Left ventricle myocardium superior (tissue), 1 donor: ENCODE measurements at places on chromosomes 1 and 21. TPM values are rescaled to one million over a fixed set of nuclear protein-coding genes. Genes with fewer than 3 reads are reported as not detected.

CFAP45 gene
- total RNA-seq: 1.7 TPM

ATP1A2 gene
- total RNA-seq: 243 TPM

NT5C1A gene
- 39.6 TPM for total RNA-seq

GRCh38 chr1:53508991-53509666 lies 49.9 kb downstream of the DMRTB1 start:
- no peak for DNase-seq

POU3F1 gene
- total RNA-seq: not detected

DNA sequence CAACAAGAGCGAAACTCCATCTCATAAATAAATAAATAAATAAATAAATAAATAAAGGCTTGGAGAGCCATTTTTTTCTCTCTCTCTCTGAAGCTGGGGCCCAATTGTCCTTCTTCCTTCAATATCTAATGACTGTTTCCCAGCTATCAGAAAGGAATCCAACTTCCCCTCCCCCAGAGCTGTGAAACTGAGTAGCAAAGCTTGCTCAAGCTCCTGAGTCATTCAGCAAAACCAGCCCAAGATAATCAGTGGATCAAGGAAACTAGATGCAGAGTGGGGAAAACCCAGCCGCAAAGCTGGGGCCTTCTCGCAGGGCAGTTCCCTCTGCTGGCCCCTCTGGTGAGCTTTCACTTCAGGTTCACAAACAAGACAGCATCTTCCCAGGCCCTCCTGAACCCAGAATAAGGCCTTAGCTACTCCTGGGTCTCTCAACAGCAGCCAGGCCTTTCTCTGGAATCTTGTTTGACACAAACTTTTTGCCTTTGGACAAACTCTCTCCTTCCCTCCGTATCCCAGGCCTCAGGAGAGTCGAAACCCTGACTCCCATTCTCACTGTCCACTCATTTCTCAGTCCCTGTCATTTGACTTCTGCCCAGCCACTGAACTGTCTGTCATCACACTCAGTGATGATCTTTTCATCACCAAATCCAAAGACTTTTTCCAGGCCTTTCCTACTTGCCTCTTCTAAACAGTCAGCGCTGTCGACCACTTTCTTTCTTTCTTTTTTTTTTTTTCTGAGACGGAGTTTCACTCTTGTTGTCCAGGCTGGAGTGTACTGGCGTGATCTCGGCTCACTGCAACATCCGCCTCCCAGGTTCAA lies 18.0 kb upstream of the PTP4A2 start:
- DNase-seq: peak; percentile 76

DNA sequence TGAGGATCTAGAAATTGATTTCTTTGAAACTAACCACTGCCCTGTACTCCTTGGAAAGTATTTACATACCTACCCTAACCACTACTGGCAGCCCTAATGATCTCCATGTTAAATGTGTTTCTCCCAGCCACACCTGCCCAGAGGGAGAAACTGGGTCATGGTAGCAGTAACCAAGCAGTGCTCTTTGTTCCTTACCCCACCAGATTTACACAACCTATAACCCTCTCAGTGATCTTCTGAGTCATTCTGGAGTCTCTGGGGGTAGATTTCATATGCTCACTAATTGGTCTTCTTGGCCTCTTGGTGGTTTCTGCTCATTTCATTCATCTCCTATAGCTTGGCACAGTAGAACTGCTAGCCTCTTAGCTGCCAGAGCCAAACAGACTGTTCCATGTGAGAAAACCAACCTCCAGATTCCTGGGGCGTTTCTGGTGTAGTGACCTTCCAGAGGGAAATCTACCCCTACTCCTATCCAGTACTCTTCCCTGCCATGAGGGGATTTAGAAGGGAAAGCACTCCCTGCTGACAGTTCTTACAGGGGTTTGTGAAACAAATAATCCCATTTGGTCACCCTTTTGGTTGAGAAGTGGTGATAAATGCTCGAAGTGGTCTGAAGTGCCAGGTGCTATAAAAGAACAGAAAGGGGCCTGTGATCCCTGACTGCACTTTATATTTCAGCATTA lies 36.2 kb upstream of the LRIG2 start:
- no peak for DNase-seq

CD84 gene
- 2.8 TPM for total RNA-seq

DNA sequence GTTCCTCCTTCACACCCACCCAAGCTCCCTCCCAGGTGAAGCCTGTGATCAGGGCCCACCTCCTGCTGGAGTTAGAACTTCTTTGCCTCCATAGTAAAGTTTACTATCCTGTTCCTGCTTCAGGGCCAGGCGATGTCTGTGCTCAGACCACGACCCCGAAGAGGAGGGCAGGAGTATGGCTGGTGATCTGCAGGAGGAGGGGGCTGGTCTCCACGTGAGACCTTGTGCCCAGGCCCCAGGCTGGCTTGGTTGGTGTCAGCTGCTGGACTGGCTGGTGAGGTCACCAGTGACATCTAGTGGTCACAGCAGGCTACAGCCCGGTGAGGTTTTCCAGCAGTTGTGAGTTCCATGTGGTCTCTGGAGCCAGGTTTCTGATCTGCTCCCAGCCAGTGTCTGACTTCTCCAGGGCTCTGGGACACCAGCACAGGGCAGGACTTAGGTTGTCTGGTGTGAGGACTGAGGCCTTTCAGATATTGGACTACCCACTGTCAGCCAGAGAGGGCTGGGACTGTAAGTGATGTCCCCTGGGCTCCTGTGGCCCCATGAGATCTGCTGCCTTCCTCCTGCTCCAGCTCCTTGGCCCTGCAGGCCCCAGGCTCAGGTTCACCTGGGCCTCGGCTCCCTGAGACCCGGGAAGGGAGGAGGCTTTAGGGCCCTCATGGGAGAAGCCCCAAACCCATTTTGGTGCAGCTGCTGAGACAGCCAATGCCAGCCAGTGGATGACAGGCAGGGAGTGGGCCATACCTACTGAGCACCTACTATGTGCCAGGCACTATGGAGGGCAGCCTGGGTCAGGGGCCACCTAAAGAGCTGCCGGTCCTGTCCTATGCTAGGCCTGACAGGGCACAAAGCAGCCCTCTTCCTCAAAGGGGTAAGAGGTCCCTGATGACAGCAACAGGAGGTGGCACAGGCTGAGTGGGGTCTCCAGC lies 6.0 kb upstream of the UBL4B start:
- peak; percentile 72 for DNase-seq

DNA sequence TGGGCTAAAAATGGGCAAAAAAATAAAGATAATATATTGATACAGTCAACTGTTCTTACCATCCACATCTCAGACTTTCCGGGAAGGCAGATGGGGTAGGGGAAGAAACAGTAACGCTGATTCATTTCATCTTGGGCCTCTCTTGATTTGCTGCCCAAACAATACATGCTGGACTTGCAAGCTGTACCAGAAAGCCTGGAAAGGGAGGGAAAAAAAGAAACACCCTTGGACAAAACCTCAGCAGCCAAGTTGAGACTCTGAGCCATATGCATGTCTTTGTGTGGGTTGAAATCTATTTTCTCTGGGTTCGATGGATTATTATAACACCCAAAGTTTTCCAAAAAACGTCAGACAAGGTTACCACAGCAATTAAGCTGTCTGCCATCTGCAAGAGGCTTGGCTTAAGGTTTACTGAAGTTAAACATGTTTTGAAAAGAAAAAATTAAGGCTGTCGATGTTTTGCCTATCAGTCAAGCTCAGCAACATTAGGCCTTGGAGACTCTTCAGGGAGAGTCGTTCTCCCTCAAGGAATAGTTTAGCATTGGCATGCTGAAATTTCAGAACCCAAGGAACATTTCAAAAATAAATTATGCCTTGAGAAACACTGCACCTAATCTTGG lies 71.2 kb downstream of the PSMG1 start:
- DNase-seq: no peak

NBL1 gene
- total RNA-seq: 49.1 TPM

GRCh38 chr1:5645929-5646328 lies 346.3 kb downstream of the NPHP4 start:
- no peak for DNase-seq

- DNase-seq: no peak
Observed at GRCh38 chr1:243946946-243947345, 96.9 kb upstream of the AKT3 start.

GRCh38 chr1:201774224-201774982 lies 54.6 kb upstream of the IPO9 start:
- no peak for DNase-seq

GRCh38 chr1:158691907-158692306 lies 5.4 kb upstream of the SPTA1 start:
- DNase-seq: no peak

- peak; percentile 79 for DNase-seq
Observed at GRCh38 chr1:6475381-6476133, 9.6 kb upstream of the TNFRSF25 start.

TFF3 gene
- total RNA-seq: 5.3 TPM

FMN2 gene
- total RNA-seq: not detected

OVAAL gene
- total RNA-seq: 1.5 TPM

DNA sequence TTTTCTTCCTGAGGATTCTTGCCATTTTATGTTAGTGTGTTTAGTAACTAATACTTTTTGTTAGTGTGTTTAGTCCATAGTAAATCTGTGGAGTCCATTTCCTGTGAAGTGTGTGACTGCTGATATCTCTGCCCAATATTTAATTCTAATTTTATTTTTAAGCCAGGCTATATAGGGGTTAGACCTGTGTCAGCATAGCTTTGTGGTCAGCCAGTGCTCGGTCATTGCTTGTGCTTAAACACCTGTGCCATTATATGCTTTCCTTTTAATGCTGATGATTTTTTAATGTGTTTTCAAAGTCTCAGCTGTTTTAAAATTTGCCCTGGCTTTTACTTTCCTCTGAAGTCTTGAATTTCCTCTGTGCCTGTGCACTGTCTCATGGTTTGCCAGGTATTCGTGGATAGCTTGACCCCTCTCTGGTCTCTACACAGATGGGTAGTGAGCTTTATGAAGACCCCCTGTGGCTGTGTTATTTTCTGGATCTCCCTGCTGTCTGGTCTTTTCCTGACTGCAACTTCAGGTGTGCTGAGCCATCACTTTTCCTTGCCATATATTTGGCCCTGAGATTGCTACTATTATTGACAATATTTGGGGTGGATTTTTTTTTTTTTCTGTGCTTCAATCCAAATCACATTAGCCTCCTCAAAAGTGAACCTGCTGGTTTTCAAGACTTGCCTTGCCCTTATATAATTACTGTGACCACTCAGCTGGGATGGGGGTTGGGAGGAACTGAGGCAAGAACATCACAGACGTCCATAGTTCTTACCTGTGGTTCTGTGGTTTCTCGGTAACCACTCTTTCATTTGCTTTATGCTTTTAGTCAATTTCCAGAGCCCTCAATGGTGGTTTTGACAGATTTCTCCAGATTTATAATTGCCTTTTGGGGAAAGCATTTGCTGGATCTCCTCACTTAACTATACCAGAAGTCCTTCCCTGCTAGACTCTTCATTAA lies 59.6 kb downstream of the RPS6KC1 start:
- DNase-seq: no peak

DNA sequence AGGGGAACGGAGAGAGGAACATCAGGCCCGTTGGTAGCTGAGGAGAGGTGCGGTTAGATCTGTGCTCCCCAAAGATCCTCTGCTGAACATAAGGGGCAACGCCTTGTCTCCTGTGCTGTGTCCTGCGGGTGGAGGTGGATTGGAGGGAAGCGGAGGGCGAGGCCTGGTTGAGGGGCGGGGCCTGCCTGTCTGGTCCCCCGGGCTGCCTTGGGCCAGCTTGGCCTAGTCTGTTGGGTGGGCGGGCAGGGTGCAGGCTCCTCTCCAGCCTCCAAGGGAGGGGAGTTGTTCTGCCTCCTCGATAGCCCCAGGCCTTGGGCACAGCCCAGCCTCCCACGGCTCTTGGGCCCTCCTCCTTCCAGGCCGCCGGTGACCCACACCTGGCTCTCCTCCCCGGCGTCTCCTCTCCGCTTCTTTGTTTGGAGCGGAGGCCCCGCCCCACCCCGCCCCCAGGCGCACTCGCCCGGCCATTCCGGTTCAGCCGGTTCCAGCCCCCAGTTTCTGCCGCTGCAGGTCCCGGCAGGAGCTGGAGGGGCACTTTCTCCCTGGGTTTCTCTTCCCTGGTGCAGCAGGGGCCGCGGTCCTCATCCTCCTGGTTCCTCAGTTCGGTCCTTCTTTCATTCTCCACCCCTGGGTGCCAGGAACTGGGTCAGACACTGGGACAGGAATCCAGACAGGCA lies 19.4 kb downstream of the PTPRF start:
- DNase-seq: peak; percentile 51

DNA sequence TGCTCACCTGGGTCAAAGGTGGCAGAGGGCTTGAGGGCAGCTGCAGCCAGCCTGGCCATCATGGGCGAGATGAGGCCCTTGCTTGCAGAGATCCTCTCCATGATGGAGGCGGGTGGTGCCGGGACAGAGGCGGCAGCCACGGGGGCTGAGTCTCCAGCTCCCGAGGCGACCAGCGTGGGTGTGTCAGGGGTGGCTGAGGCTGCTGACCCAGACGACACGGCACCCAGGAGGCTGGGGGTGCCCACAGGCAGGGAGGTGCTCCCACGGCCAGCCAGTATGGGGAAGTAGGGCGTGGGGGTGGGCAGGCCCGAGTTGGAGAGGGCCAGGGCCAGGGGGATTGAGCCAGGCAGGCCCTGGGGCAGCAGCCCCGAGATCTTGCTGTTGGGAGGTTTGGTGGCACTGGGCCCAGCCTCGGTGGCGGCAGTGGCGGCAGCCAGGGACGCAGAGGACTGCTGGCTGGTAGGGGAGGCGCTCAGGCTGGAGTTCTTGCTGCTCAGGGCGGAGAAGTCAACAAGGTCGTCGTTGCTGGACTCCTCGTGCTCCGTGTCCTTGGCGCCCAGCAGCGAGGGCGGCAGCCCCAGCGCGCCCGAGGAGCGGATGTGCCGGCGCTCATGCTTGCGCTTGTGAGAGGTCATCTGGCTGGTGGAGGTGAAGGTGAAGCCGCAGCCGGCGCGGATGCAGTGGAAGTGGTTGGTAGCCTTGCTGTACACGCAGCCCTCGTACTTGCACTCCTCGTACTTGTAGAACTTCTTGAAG lies 142.9 kb downstream of the CASZ1 start:
- no peak for DNase-seq

BRINP2 gene
- 0.55 TPM for total RNA-seq

DNA sequence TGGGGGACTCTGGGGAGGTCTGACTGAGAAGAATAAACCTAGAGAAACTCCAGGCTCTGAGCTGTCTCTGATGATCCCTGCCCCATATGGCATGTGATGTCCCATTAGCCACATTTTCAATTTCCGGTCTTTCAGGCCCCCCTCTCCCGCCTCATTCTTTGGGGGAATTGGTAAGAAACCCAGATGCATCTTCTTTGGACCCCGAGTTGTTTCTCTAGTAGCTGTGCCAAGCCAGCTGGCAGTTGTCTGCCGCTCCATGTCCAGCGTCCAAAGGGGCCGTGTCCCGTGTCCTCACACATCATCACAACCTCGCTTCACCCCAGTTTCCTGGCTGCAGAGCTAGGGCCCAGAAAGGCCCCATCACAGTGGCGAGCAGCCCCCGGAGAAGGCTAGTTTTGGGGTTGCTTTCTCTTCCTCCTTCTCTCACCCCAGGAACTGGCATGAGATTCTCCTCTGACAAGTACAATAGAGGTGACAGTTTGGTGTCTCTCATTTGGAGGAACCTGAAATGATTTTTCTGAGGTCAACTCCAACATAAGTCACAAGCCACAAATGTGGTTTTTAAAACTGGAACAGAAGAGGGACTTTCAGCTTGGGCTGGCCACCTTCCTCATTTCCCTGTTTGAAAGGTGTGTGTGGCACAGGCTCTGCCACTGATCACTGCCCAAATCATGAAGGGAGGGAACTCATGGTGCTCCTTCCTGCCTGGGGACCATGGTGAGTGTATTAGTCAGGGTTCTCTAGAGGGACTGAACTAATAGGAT lies 6.4 kb upstream of the GPR157 start:
- DNase-seq: peak; percentile 46
